Ovary (tissue), 10 donors: ENCODE measurements at places on chromosomes 5 and 9.

DNA sequence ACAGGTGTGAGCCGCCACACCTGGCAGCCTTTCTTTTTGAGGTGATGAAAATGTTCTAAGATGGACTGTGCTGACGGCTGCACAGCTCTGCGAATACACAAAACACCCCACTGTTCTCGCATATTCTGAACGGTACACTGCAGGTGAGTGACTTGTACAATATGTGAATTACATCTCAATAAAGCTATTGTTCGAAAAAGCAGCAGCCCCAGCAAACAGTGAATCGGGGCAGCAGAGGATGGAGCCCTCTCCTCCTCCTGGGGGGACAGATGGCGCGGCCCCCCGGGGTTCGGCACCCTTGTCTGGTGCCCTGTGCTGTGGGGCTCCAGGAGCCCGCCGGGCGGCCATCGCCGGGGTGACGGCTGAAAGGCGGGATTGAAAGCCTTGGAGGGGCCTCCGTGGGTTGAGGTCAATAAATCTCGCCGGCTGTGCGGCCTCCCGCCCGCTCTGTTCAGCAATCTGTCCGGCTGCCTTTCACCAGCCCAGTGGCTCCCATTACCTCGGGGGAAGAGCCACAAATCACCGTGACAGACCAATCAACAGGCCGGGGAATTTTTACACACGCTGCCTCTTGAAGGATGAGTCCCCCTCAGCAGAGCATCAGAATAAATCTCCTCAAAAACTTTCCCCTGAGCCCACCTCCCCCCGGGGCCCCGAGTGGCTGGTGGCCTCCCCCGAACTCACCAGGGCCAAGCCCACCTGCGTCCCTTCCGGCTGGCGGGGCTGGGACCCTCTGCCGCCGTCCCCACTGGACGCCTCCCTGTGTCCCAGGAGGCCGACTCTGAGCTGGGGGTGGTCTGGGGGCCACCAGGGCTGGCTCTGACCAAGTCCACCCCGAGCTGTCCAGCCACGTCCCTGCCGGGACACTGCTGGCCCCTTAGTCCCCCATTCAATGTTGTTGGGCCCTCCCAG is 37.8 kb upstream of the TMEM250 start:
- no peak for DNase-seq

- DNase-seq: no peak
These were observed 34.2 kb downstream of the DMGDH start for GRCh38 chr5:79035237-79035636.

GRCh38 chr5:57960569-57960968 is 478.0 kb upstream of the ACTBL2 start:
- DNase-seq: no peak

DNA sequence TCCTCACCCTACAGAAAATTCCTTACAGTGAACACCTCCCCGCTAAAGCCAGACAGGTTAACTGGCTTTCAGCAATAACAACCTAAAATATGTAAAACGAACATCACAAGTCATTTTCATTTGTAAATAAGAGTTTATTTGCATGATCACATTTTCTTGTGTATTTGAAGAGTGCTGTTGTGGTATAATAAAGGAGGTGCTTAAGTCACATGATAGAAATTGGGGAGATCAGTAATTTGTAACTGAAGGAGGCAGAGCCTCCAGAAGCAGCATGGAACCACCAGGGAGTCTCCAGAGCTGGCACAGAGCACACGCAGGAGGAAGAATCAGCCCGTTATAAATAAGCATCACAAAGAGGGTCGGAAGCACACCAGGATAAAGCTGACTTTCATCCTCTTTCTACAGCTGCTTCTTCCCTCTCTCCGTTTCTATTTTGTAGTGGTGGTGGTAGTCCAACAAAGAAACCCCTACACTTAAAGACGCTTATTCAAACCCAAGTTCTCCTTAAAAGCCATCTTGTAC is 210.6 kb downstream of the MAPKAP1 start:
- no peak for DNase-seq

DNA sequence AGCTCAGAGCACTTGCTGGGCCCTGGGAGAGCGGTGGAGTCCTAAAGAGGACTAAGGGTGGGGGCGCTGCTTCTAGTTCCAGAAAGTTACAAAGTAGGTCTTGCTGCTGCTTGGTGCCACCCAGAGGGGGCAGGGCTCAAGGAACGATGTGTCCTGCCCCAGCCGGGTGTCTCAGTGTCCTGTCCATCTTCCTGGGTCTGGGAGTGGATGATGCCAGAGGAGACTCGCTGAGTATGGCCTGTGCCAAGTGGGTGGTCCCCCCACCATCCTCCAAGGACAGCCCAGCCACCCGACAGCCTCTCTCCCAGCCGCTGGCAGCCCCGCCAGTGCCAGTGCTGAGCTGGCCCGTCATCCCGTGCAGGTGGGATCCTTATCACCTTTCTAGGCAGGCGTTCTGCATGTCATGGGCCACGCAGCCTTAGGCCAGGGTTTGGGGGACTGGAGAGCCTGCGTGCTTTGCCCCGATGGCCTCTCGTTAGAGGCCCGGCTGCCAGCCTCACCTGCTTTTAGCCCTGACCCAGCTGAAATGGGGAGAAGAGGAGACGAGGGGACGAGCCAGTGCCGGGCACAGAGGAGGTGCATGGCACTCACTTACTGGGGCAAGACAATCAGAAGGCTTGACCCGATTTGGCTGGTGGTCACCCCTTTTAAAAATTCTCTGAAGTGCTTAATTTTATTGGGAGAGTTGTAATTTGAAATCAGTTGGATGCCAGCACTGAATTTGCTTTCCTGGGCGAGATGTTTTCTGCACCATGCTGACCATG is 5.6 kb downstream of the WNK2 start:
- DNase-seq: no peak

GRCh38 chr9:78316166-78316892 is 19.4 kb downstream of the PSAT1 start:
- DNase-seq: no peak

- DNase-seq: no peak
These were observed 447.3 kb downstream of the ARHGEF28 start for GRCh38 chr5:74073257-74073656.

DNA sequence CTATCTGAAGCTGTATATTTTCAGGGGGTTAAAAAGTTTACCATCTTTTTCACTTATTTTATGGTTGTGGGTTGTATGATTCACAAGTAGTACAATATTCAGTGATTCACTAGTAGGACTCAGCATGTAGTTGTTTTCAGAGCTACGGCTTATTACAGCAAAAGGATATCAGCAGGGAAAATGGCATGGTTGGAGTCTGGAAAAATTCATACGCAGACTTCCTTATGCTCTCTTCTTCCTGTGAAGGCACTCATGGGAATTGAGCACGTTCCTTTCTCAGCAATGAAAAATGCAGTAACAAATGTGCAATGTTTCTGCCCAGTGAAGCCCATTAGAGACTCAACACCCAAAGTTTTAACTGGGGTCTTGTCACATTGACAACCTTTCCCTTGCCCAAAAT is 250.5 kb downstream of the KCNN2 start:
- DNase-seq: no peak

- DNase-seq: no peak
These were observed 247.3 kb downstream of the BRINP1 start for GRCh38 chr9:119121899-119122298.

DNA sequence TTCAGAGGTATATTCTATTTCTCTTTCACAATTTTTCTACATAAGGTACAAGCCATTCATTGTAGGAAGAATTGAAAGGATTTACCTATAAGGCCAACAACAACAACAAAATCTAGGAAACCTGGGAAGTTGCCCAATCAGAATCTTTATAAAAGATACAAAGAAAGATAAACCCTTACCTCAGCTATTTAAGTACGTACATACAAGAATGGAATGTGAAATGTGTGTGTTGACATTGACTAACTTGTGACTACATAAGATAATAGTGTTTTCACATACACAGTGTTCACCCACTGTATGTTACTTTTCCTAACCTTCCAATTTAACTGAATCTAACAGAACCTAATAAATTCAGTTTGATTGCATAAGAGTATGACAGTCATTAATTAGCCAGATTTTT is 154.1 kb downstream of the ADAMTS6 start:
- no peak for DNase-seq

DNA sequence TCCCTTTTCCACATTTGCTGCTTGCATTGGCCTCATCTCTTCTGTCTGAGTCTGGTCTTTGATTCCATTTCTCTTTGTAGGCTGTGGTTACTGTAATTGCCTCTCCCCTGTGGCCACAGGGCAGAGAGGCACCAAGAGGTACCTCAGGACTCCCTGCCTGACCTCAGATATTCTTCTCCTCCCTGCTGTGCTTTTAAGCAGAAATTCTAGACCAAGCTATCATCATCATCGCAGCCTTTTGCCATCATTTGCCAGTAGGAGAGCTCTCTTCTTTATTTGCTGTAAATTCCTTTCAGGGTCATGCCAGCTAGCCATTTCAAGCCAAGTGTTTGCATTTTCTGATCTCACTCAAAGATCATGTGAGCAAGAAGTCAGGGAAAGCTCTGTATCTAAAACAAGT is 369.6 kb downstream of the ICE1 start:
- no peak for DNase-seq

DNA sequence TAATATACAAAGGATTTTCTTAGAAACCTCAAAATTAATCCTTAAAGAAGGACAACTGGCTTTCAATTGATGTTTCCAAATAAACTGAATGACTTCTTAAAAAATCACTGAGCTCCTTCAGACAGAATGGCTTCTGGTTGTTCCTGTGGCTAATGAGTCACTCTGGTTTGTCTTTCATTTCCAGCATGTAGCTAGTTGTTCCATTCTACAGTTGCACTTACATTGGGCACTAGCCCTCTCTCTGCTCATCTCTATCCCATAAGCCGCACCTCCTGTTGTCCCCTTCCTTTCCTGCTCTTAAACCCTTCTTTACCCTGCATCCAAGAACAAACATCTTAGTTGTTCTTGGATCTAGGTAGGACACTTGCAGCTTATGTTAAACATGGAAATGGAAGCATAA is 235.3 kb upstream of the HAPLN1 start:
- no peak for DNase-seq

DNA sequence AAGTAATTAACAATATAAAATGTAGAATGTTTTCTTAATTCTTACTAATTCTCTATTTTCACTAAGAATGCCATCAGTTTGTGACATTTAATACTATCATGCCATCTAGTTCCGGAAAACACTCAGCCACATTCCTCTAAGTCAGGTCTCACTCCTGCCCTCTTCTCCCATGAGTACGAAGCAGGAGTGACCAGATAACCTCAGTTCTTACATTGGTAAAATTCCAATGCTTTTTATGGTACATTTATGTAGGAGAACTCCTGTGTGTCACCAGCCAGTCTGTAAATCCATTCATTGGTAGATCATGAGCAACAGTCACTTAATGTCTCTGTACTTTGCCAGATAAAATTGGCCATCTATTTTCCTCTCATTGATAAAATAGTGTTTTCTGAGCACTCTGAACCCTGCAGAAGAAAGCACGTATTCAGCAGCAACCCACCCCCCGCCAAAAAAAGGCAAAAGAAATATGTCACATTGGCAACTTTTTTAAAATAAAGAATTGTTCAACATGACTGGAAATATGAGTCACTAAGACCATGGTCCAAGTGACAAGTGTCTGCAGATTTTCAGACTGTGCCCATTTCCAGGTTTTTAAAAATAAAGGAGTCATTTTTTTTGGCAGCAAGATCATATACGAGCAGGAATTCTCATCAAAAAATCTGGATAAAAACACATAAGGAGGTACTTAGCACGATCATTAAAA is 11.8 kb downstream of the GLIS3 start:
- no peak for DNase-seq

DNA sequence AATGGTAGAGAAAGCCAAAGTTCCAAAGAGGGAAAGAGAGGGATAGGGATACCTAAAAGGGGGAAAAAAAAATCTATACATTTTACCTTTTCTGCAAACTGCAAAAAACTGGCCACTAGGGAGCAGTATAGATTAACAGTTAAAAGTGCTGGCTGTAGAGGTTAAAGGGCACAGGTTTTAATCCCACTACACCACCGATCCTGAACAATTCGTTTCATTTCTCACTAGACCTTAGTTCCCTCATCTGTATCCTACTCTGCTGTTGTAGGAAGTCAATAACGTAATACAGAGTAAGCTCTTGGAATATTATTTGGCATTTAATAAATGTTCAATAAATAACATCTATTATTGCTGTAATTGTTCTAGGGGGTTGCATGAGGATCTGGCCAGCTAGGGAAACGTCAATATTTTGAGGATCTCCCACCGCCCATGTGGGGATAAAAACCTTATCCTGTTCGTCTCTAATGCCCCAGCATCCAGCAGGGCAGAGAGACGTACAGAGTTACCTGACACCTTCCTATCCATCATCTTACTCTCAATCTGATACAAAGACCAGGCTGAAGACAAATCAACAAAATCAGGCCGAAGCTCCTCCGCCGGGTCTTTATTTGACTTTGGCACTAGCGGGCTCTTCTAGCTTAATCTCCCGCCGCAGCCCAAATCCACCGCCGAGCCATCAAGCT is 757 bp downstream of the CDC26 start:
- no peak for DNase-seq

DNA sequence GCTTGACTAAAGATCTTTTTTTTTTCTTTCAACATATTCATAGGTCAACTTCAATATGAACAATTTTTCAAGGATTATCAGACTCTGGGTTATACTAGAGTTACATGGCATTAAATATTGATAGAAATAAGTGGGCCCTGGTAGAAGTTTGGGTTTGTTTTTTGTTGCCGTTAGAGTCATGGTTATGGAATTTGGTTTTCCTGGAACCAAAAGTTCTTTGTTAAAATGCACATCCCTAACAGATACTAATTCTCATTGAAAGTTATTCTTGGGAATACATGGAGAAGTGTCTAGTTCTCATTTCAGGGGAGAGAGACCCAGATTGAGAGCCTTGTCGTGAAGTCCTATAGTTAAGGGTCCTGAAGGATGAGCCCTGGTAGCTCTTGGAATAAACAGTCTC is 124.9 kb downstream of the FGF1 start:
- no peak for DNase-seq

GRCh38 chr5:74641735-74642542 is 1.4 kb upstream of the ENC1 start:
- DNase-seq: peak; percentile 26

DNA sequence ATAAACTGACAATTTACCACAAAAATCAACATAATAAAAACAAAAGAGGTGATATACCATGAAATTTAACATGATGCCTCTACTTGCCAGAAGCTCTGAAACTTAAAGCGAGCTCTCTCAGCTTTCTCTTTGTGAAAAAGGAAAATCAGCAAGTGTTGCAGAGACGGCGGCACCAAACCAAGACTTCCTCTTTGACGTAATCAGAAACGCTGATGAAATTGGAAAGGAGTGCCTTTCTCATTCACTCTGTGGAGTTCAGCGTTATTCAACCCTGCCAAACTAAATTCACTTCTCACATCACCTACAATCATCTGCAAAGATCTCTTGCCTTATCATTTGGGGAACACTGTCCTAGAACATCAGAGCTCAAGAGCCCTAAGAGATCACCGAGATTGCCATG is 32.2 kb downstream of the ANXA6 start:
- DNase-seq: no peak

- DNase-seq: no peak
These were observed 156.8 kb downstream of the DCP2 start for GRCh38 chr5:113133211-113133975.

DNA sequence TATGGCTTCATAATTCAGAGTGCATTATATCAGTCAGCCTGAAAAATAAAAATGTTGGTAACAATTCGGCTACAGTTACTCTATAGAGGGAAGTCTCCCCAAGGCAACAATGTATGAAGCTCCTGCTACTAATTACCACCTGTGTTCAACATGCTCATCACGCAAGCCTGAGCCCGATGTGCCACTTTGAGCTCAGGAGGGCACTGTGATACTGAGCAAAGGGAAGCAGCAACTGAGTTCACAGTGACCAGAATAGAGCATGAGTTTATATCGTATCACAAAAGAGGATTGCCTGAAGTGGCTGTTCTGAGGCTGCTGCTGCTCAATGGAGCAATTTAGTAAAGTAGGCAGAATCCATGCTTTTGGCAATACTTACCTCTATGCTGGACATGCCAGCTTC is 202.0 kb upstream of the HAPLN1 start:
- DNase-seq: no peak
